ENCODE measurements at places on chromosomes 12 and 14. TPM values are rescaled to one million over a fixed set of nuclear protein-coding genes. Genes with fewer than 3 reads are reported as not detected.

The CD27 gene
- total RNA-seq, result 0.30 TPM

The ASCL1 gene
- total RNA-seq, result not detected

The RNASE7 gene
- total RNA-seq, result not detected

The KRT6C gene
- not detected for total RNA-seq

The ACSS3 gene
- 25.8 TPM for total RNA-seq

The SLIRP gene
- 212 TPM for total RNA-seq

The OR6C1 gene
- total RNA-seq, result not detected

The FOXM1 gene
- total RNA-seq, result 1.5 TPM

The METTL3 gene
- total RNA-seq, result 24.3 TPM

The SOAT2 gene
- not detected for total RNA-seq

The PTHLH gene
- total RNA-seq, result not detected

The HRK gene
- 0.27 TPM for total RNA-seq

The LHX5 gene
- not detected for total RNA-seq

The EPS8 gene
- total RNA-seq, result 17.5 TPM

The CYP27B1 gene
- not detected for total RNA-seq

The CLEC2B gene
- total RNA-seq, result 3.7 TPM

The BDKRB2 gene
- 1.2 TPM for total RNA-seq

The TEAD4 gene
- 7.6 TPM for total RNA-seq

The MMP19 gene
- total RNA-seq, result 3.4 TPM

The HOXC12 gene
- total RNA-seq, result not detected

The TAPBPL gene
- total RNA-seq, result 11.1 TPM

The TRPV4 gene
- total RNA-seq, result 0.35 TPM

The MGP gene
- total RNA-seq, result 231 TPM

The HPD gene
- total RNA-seq, result 2.7 TPM

The C1R gene
- total RNA-seq, result 165 TPM

The GYS2 gene
- not detected for total RNA-seq

The PRR4 gene
- total RNA-seq, result 1.1 TPM

The PGF gene
- total RNA-seq, result 5.1 TPM

The KLRC1 gene
- total RNA-seq, result not detected

The ACADS gene
- total RNA-seq, result 113 TPM

The PLBD1 gene
- 23.8 TPM for total RNA-seq

The B4GALNT3 gene
- 32.1 TPM for total RNA-seq

The SYCP3 gene
- not detected for total RNA-seq

The ENDOU gene
- 0.11 TPM for total RNA-seq

The CEBPE gene
- total RNA-seq, result not detected

The AICDA gene
- not detected for total RNA-seq

The AMDHD1 gene
- 1.0 TPM for total RNA-seq

The KLRB1 gene
- total RNA-seq, result not detected

The ZFHX2 gene
- 0.97 TPM for total RNA-seq

The ISCU gene
- total RNA-seq, result 484 TPM

The MMP17 gene
- 1.3 TPM for total RNA-seq
